ENCODE measurements at places on chromosomes 2 and 18.

DNA sequence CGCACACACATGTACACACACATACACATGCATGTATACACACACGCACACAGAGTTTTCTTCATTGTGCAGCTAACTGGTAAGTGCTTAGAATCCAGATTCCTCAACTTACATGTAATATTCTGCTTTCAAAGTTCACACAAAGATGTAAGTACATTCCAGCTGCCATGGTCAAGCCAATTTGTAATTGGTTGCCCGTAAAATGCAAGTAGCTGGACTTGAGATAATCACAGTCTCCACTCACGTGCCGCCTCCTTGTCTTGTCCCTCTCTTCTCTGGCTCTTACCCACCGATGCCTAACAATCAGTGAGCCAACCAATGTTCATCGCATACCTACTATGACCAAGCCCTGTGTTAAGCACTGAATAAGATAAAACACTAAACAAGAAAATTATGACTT lies 77.8 kb downstream of the SOCS6 start:
- DNase-seq: no peak

DNA sequence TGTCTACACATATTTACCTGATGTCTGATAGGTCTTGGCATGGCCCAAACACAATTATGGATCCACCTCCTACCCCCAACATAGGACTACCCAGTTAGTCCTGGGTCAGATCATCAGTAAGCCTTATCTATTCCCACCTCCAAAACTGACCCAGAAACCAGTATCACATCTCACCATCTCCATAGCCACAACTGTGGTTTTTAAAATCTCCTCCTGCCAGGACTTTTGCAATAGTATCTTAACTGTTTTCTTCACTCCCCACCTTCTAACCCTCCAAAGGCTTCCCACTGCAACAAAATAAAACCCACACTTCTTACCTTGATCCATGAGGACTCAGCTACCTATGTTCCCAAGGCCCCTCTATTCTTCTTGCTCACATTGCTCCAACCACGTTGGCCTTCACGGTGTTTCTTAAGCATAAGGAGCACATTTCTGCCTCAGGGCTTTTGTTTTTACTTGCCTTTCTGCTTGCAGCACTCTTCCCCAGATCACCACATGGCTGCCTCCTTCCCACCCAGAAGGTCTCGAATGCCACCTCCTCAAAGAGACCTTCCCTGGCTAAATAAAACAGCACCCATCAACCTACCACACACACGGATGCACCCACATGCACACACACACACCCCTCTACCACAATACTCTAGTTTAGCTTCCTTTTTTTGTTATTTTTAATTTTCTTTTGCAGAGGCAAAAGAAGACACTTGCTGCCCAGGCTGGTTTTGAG lies 125.9 kb upstream of the SLC1A4 start:
- DNase-seq: peak; percentile 58

DNA sequence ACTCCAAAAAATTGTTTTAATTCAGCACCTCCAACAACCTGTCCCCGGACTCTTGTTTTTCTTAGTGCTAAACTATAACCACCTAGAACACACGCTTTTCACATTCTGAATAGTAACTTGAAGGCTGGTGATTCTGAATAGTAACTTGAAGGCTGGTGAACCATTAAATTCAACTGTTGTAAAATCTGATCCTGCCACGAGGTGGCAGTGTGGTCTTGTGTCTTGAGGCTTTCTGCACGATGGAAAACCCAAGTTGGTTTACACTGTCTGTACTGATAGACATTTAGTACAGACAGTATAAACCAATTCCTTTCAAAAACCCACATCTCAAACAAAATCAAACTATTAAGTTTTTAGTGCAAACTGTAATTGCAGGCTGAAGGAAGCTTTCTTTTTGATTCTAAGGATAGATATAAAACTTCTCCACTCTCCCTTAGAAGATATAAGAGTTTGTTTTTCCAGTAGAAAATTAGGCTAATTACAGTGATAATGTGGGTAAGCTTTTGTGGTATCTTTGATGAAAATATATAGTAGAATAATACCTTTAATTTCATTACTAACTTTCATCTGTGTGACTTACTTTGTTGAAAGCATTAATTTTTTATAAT lies 57.6 kb downstream of the VAPA start:
- peak; percentile 91 for DNase-seq

DNA sequence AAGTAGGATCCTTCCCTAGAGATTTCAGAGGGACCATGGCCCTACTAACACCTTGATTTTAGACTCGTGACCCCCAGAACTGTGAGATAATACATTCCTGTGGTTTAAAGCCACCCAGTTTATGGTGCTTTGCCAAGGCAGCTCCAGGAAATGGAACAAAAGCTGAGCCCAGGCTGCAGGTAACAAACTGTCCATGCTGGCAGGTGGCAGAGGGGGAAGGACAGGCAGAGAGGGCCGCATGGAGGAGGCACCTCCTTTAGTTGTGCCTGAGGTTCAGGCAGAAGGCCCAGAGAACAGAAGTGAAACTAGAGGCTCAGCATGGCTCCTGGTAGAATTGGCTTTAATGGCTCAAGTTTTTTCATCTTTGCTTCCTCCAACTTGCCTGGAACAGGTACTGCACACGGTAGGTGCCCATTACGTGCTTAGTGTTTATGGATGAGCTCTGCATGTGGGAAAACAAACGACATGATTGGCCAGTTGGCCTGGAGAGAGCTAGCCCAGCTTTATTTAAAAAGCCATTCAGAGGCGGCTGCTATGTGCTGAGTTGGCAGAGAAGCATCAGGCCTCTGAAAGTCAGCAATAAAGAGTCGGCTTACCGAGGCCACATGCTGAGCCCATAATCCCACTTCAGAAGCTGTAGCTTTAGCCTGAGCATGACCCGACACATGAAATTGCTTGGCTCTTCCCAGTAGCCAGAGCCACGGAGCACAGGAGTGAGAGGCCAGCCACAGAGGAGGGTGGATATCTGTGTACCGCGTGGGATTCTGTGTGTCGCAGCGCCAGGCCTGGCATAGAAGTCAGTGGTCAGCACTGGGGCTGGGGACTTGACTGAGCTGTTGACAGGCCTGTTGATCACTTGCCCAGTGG lies 36.5 kb downstream of the HS1BP3 start:
- DNase-seq: no peak

GRCh38 chr18:56935434-56936040 lies 211.3 kb upstream of the BOD1L2 start:
- DNase-seq: no peak

- no peak for DNase-seq
Measured at GRCh38 chr18:79471597-79471996, 75.9 kb downstream of the NFATC1 start.
